ENCODE measurements at places on chromosomes 12 and 14. TPM values are rescaled to one million over a fixed set of nuclear protein-coding genes. Genes with fewer than 3 reads are reported as not detected.

GRCh38 chr12:25719505-25719904, 166.4 kb upstream of the LMNTD1 start:
- no peak for DNase-seq

GRCh38 chr12:131386781-131387180, 324.1 kb upstream of the SFSWAP start:
- no peak for DNase-seq

The PRR4 gene
- 8.4 TPM for total RNA-seq

- DNase-seq: no peak
Measured at GRCh38 chr12:62781136-62781880, 153.6 kb downstream of the PPM1H start.

GRCh38 chr12:111160350-111161241, 208.3 kb downstream of the PHETA1 start:
- DNase-seq: no peak

DNA sequence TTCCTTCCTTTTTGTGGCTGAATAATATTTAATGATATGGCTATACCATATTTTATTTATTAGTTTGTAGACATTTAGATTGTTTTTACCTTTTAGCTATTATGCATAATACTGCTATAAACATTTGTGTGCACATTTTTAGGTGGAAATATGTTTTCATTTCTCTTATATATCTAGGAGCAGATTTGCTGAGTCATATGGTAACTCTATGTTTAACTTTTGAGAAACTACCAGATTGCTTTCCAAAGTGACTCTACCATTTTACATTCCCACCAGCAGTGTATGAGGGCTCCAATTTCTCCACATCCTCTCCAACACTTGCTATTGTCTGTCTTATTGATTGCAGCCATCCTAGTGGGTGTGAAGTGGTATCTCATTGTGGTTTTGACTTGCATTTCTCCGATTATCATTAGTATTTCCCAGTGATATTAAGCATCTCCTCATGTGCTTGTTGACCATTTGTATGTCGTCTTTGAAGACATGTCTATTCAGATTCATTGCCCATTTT, 160.2 kb downstream of the KICS2 start:
- no peak for DNase-seq

The CLEC2D gene
- total RNA-seq: 6.6 TPM

The IL31 gene
- not detected for total RNA-seq

DNA sequence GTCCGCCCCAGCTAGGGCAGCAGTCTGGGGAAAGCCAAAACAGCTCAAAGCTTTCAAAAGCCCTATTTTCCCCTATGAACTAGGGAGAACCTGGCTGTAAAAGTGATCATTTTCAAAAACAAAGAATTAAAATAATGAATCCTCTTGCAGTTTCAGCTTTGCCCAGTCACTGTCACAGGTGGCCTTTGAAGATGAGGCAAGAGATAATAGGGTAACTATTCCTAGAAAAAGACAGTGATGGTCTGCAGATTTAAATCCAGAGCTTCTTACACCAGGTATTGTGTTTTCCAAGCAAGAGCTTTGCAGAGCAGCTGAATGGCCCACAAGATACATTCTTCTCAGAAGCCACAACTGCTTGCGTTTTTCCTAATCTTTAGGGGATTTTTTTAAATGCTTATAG, 80.2 kb upstream of the NUDT4 start:
- DNase-seq: no peak

GRCh38 chr12:39105111-39105510, 199.7 kb upstream of the CPNE8 start:
- no peak for DNase-seq

DNA sequence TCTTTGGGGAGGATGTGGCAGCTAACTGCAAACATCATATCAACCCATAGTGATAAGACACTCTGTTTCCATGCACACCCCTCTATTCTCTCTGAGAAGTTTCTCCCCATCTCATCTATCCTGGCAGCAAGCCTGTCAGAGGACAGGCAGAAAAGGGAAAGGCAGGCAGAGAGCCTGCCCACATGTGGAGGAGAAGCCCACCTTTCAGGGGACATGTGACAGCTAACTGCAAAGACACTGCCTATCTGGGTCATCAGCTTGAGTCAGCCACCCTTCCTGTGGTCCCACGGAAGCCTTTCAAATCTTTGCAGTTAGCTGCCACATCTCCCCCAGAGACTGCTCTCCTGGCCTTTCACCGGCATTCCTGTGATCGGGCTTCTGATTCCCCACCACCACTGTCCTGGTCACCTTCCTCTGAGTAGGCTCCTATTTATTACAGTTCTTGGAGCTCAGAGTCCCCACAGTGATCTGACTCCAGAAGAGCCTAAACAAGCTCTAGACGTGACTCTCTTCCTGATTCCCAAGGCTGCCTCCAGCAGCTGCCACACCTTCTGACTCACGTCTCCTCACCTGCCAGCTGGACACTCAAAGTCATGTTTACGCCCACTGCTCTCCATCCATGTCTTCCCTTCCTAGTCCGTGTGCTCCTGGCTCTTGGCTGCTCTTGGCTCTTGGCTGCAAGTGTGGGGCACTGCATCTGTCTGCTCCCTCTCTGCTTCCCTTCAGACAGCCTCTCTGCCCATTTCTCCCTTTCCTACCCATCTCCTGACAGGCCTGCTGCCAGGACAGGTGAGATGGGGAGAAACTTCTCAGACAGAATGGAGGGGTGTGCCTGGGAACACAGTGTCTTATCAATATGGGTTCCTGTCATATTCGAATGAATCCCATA, 7.5 kb upstream of the KRT1 start:
- no peak for DNase-seq

The DUSP6 gene
- 22.4 TPM for total RNA-seq

The SDR9C7 gene
- total RNA-seq: not detected

The KRT2 gene
- not detected for total RNA-seq

GRCh38 chr14:72518809-72519377, 375.0 kb downstream of the DPF3 start:
- DNase-seq: no peak

GRCh38 chr12:49059045-49059298, 1.6 kb downstream of the KMT2D start:
- DNase-seq: no peak

- no peak for DNase-seq
Measured at GRCh38 chr14:85399186-85399585, 130.8 kb upstream of the FLRT2 start.

The CIT gene
- 55.9 TPM for total RNA-seq

- DNase-seq: peak; percentile 96
Measured at GRCh38 chr12:6229224-6230218, 29.3 kb downstream of the CD9 start.

All from Caco-2 (cell line).